ENCODE measurements at places on chromosomes 2 and 18.

GRCh38 chr18:3453540-3454364 is 3.8 kb downstream of the TGIF1 start:
- no peak for DNase-seq

- no peak for DNase-seq
Measured at GRCh38 chr2:202624133-202624532, 10.6 kb upstream of the FAM117B start.

DNA sequence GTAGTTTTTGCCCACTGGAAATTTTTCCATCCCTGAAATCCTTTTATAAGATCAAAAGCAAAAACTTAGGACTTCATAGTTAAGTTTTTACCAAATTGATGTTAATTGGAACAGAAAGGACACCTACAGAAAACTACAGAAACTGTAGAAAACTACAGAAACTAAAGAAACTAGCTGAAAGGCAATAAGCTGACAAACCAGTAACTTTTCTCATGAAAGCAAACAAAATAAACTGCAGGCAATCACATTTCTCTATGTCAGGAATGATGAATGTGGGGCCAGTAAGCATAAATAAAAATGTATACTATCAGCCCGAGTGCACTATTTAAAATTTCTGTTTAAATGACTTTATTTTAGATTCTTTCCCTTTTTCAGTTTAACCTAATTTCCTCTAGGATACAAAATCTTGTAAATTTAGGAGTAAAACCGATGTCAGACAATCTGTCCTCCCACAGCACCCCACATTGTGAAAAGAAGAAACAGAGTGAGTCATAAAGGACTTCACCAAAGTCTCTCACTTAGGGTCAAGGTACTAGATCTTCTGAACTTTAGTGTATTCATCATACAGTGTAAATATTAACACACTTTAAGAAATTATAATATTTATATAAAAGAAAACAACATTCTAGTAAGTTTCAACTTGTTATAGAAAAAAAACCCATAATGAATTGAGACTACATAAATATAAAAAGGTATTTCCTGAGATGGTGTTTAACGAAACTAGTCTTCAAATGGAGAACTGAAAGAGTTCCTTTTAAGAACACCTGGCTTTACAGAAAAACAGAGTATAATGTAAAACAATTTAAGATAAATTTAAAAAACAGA is 46.6 kb downstream of the USP40 start:
- DNase-seq = no peak

- no peak for DNase-seq
Measured at GRCh38 chr2:64203858-64204632, 59.8 kb upstream of the PELI1 start.

DNA sequence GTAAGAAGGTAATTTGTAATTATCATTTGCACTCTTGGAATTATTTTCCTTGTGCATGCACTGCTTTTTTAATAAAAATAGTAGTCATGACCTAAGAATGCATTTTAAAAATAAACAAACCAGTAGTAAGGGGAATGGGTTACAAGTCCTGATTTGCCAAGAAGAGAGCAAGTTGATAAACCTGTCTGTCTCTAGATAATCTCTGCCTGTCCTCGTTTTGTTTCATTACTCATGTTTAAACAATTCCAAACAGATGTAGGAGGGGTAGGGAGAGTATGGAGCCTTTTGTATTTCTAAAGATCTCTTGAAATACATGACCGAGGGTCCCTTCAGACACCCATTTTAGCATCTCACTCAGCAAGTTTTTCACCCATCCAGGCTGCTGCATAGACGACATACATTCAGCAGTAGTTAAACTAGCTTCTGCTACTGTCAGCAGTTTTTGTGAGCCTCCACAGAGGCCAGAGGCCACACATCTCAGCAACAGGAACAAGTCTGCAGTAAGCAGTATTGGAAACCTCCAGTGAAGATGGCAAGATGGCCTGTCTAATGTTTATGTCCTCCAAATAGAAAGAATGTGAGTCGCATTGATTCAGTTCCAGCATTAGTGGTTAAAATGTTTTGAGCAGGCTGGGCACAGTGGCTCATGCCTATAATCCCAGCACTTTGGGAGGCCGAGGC is 2.3 kb upstream of the EXOC6B start:
- DNase-seq = no peak
